ENCODE measurements at places on chromosomes 4 and X.
A peak's percentile ranks its signal among the peaks of the same experiment; 100 is the strongest.

- DNase-seq, result peak; percentile 6
These were observed 150.4 kb upstream of the NOCT start for GRCh38 chr4:138864961-138865720.

GRCh38 chrX:98516120-98516519 lies 1632.4 kb downstream of the RPA4 start:
- no peak for DNase-seq

DNA sequence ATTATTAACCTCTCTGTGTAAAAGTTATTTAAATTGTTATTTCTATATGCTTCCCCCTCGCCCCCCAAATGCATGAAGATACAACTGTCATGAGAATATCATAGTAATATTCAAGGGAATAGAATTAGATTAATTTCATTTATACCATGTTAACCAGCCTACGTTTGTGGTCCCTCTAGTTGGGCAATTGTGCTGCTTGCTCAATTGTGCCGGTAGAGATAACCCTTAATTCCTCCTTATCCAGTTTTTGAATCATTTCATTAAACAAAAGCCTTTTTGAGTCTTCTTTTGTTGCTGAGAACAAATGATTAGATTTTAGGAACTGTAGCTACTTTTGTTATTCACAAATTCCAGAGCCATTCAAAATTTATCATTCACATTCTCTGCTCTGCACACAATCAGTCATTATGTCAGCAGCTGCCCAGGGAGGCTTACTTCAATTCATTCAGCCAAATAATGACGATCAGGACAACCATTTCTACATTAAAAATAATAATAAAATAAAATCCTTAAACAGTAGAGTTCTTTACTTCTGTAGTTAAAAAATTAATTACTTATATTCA lies 98.1 kb downstream of the ADGRL3 start:
- DNase-seq, result no peak

DNA sequence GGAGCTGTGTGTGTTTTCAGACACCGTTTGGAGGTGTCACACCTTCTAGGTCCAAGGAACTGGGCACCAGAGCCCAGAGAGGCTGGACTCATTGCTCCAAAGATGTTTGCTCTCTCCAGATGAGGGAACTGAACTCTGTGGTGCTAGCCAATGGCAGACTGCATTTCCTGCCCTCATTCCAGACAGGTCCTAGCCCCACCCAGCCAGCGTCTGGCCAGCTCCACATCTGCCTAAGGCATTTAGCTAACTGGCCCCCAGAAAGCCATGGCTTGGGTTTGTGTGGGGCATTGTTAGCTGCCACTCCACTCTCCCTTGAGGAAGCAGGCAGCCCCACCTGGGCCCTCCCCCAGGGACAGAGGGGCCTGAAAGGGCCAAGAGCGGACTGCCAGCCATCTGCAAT lies 11.4 kb downstream of the FGD1 start:
- DNase-seq, result no peak

- DNase-seq, result no peak
These were observed 444.9 kb downstream of the RAPGEF2 start for GRCh38 chr4:159547645-159548308.

DNA sequence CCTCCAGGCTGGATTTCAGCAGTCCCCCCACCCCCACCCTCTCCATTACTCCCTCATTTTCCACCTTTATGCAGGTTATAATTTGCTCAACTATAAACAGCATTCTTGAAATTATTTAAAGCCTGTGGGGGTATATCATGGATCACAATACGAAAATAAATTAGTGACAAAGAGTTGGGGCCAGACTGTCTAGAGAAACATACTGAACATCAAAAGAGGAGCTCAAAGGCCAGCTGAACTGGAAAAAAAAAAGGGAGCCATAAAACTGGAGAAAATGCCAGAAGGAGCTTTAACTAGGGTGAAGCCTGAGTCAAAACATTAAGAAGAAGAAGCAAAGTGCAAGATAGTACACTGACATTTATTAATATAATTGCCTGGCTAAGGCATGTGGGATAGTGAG lies 137.8 kb downstream of the ANTXR2 start:
- DNase-seq, result no peak

DNA sequence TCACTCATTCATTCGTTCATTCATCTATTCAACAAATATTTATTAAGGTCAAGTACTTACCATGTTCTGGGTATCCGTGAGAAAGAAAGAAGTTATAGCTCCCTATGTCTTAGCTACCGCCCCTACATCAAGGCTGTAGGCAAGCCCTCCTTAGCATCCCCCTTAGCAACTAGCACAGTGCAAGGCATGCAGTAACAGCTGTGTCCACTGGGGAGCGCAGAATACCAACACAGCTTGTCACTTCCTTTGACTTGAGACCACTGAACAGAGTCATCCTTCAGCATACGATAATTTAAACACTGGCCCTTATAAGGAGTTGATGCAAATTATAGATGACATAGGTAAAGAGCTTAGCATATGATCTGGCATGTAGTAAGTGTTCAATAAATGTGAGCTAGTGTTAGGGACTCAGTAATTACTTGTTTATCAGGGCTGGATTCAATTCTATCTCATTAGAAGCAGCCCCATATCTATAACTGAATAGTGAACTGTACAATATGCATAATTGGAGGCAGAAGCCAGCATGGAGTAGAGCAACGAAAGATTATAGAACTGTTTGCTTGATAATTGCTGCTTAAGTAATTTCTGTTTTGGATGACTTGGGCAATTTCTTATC lies 8.7 kb downstream of the KIAA1210 start:
- peak; percentile 64 for DNase-seq

- no peak for DNase-seq
These were observed 407.4 kb upstream of the AADAT start for GRCh38 chr4:170497112-170497511.

GRCh38 chrX:42432552-42432951 lies 345.4 kb downstream of the PPP1R2C start:
- no peak for DNase-seq

DNA sequence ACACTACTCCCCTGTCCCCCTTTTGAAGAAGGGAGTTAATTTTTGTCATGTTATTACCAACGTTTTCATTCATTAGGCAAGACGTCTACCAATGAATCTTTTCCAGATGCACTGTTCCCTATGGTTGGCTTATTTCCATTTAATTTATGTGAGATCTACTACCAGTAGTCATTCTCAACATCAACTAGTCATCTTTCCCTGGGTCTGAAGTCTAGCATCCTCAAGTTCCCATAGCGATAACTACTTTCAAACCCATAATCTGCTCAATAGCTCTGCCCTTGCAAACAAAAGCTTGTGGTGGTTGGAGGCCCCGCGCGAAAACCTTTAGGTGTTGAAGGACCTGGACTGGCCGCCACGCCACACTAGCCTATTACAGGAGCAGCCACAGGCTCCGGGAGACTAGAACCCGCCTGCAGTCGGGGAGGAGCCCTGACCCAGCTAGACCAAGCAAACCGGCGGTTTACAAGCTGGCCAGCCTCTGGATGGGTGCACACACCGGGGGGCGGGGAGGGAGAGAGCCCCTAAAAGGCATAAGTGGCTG lies 746 bp downstream of the PPAT start:
- DNase-seq, result peak; percentile 56

DNA sequence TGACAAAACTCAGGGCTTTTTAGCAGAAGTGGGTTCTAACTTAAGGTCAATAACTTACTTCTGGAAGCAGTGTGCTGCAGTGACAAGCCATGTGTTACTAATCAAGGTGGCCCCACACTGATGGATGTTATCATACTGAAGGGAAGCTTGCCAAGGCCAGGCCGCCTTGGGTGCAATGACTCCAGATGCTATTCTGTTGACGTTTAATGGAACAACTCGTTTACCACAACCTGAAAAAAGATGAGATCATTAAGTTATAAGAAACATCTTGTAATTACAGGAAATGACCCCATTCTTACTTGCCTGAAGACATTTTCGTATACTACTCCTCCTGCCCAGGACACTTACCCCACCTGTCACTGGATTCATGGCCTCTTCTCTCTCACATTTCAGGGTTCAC lies 38.9 kb upstream of the TMPRSS11D start:
- DNase-seq, result no peak

DNA sequence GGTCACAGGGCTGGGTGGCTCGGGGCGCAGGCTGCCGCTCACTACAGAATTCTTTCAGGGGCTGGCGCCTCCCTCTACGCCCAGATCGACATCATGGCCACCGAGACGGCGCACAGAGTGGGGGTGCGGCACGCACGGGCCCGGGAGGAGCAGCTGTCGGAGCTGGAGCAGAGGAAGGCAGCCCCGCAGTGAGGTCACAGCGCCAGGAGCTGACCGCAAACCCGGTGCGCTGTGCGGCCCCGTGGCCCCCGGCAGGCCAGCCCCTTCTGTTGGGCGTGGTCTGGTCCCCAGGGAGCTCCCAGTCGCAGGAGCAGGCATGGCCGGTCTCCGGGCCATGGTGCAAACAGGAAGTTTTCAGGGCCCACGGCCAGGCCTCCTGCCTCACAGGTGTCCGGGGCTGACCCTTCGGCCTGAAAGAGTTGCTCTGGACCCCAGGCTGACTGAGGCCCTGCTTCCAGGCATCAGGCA lies 31.6 kb downstream of the LRPAP1 start:
- DNase-seq, result no peak

GRCh38 chr4:33226133-33226532 lies 2506.0 kb downstream of the PCDH7 start:
- DNase-seq, result no peak

DNA sequence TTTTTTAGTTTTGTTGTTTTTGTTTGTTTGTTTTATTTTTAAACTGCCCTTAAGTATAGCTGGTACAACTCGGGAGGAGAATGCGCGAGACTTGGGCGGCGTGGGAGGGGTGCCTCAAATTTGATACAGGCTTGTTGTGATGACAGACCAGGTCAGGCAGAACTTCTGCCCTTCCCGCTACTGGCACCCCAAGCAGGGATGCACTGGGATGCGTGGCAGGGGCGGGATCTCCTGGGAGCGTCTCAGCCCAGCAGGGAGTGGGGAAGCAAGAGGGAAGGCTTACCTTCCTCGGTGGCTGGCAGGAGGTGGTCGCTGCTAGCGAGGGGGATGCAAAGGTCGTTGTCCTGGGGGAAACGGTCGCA lies 851 bp downstream of the SFRP2 start:
- no peak for DNase-seq

- no peak for DNase-seq
These were observed 40.2 kb upstream of the CD99 start for GRCh38 chrX:2650865-2651264.

DNA sequence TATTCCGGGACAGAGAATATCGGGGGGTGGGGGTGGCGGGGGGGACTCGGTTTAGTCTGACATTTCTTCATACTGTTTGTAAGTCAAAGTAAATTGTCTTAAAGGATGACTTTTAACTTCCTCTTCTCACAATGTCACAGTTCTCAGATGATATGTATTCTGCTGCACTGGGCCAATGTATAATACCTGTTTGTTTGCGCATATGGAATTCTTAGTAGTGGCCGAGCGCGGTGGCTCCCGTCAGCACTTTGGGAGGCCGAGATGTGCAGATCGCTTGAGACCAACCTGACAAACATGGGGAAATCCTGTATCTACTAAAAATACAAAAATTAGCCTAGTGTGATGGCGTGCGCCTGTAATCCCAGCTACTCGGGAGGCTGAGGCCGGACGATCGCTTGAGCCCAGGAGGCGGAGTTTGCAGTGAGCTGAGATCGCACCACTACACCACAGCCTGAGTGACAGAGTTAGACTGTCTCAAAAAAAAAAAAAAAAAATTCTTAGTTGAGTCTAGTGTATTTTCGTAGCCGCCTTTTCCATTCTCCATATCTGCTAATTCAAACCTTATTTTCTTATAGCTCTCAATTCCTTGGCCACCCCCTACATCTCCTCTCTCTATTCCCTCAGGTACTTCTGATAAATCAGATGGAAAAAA lies 851 bp downstream of the POLR2B start:
- DNase-seq, result peak; percentile 71

DNA sequence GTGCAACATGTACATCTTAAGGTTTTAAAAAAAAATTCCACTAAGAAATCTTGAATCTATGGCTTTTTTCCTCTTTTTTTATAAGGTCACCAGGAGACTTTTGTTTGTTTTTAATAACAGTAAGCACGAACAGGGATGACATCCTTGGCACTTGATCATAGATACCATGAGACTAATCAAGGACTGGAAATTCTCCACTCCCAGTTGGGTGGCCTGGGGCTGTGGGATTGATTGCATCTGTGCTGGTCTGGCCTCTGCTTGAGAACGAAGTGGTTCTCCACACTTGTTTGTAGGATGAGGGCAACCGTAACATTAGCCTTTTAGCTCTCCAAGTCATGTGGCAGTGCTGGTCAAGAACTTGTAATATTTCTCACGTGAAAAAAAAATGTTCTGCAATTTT lies 35.4 kb downstream of the SNX25 start:
- DNase-seq, result no peak

DNA sequence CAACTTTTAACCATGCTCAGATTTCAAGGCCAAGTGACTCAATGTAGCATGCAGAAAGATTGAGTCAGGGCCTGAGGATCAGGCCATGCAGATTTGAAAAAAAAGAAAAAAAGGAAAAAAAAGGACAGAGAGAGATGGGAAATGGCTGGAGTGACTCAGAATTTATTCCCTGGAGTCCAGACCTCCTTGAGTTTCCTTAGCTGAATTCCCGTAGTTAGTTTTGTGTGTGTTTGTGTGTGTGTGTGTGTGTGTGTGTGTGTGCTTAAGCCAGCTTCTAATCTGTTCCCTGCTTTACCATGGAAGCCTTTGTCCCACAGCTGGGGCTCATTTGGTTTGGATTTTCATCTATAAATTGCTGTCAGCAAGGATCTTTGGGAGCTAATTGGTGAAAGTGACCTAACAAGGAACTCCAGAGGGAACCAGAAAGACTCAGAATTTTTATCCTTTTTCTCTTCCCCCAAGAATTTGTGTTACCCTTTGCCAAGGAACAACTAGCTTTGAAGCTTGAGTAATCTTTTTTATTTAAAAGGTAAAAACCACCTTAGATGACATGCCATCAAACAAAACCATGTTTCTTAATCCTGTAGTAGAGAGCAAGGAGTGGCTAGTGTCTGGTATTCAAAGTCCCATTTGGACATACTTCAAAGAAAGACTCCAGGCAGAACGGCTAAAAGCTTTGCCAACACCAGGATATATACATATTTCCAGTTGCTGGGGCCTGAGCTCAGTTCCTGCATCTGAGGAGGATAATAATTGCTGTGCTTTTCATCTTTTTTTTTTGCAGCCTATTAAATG lies 109.0 kb upstream of the DDIT4L start:
- no peak for DNase-seq

DNA sequence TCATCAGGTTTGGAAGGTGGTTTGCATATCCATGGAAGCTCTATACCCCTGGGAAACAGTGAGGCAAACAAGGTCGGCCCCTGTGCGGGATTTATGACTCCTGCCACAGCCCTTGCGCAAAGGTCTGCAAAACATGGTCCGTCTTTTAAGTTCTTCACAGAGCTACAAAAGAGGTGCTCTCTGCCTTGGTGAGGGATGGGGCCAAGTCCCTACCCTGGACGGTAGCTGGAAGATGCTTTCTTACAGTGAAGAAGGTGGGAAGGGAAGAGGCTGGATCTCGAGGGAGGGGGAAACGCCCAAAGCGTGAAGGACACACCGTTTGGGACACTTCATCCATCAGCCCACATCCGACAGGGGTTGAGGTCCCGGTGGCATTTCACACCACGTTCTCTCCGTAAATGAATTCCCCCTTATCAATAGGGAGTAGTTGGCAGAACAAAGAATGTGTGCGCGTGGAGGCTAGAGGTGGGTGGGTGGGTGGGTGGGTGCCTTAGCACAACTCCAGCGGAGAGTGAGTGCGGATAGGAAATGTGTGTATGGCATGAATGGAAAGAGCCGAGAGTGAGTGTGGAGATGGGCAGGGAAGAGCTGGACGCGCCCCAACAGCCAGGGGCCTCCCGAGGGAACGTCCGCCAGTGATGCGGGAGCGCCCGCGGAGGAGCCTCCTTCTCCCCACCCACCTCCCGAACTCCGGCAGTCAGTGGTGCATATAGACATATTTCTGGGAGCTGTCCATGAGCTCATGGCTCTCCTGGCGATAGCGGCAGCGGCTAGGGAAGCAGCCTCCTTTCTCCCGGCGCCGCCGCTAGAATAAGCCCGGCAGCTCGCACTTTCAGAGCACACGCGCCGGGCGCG lies 68.3 kb downstream of the LARP7 start:
- DNase-seq, result peak; percentile 7

All from activated CD4-positive, alpha-beta T cell treated with anti-CD3 and anti-CD28 coated beads for 48 hours (primary cell).